ENCODE measurements at places on chromosomes 11 and 22. TPM values are rescaled to one million over a fixed set of nuclear protein-coding genes. Genes with fewer than 3 reads are reported as not detected.

OR52E5 gene
- polyA plus RNA-seq: not detected

CRYBB1 gene
- polyA plus RNA-seq: 0.38 TPM

KDM4D gene
- 0.33 TPM for polyA plus RNA-seq

ART5 gene
- polyA plus RNA-seq: 0.26 TPM

DRD2 gene
- polyA plus RNA-seq: 0.19 TPM

PARVG gene
- 8.1 TPM for polyA plus RNA-seq

CRACR2B gene
- 378 TPM for polyA plus RNA-seq

CLCF1 gene
- polyA plus RNA-seq: 11.2 TPM

BEST1 gene
- 1.2 TPM for polyA plus RNA-seq

OR4D5 gene
- not detected for polyA plus RNA-seq

PIWIL4 gene
- 12.1 TPM for polyA plus RNA-seq

C22orf31 gene
- polyA plus RNA-seq: 0.16 TPM

OR52E2 gene
- polyA plus RNA-seq: not detected

CELSR1 gene
- polyA plus RNA-seq: 1.6 TPM

C11orf97 gene
- not detected for polyA plus RNA-seq

RAB36 gene
- polyA plus RNA-seq: 3.5 TPM

RASD2 gene
- 1.4 TPM for polyA plus RNA-seq

FOLR2 gene
- 2.4 TPM for polyA plus RNA-seq

OR5D18 gene
- polyA plus RNA-seq: not detected

SPTBN2 gene
- polyA plus RNA-seq: 17.8 TPM

LRRN4CL gene
- 0.76 TPM for polyA plus RNA-seq

POLR2F gene
- 74.5 TPM for polyA plus RNA-seq

OR8G5 gene
- 0.16 TPM for polyA plus RNA-seq

SYCE3 gene
- 0.80 TPM for polyA plus RNA-seq

C11orf52 gene
- 23.3 TPM for polyA plus RNA-seq

GAL3ST1 gene
- 8.1 TPM for polyA plus RNA-seq

DLG2 gene
- 1.2 TPM for polyA plus RNA-seq

IGF2 gene
- 26.9 TPM for polyA plus RNA-seq

APOA4 gene
- polyA plus RNA-seq: not detected

DMC1 gene
- polyA plus RNA-seq: not detected

HEPACAM gene
- 0.23 TPM for polyA plus RNA-seq

TNNI2 gene
- 57.4 TPM for polyA plus RNA-seq

ZW10 gene
- 5.7 TPM for polyA plus RNA-seq

VSIG10L2 gene
- polyA plus RNA-seq: 0.14 TPM

OR8G1 gene
- not detected for polyA plus RNA-seq

TMEM179B gene
- polyA plus RNA-seq: 59.6 TPM

TMEM225 gene
- not detected for polyA plus RNA-seq

SRRD gene
- 6.3 TPM for polyA plus RNA-seq

KCNQ1 gene
- 14.0 TPM for polyA plus RNA-seq

All from pancreas (tissue), 10 donors.